ENCODE measurements at places on chromosomes 12 and 14. TPM values are rescaled to one million over a fixed set of nuclear protein-coding genes. Genes with fewer than 3 reads are reported as not detected.

DNA sequence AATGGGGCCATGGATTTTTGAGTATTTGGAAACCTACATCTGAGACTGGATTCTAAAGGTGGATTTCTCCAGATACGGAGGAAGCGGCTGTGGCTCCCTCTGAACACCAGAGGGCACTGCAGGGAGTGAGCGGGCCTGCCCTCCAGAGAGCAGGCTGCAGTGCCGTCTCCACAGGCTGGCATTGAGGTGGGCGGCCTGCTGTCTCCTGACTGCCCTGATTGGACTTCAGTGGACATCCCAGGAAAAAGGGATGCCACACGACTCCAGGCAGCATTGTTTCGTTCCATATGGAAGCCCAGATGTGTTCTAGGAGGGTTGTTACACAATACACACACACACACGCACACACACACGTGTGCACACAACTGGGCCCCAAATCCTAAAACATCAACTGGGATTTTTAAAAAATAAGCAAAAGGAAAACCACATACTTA lies 20.9 kb upstream of the ANO2 start:
- no peaks in the 10 kb centered on the region for H3K4me1 ChIP-seq
- DNase-seq: peak; percentile 74
- no peak overlapping the region for H3K27ac ChIP-seq
- peaks cover 33% of the 10 kb centered on the region for H3K27me3 ChIP-seq
- no peaks in the 10 kb centered on the region for H3K36me3 ChIP-seq

- H3K27ac ChIP-seq: no peak overlapping the region
- H3K4me1 ChIP-seq: peaks cover 2% of the 10 kb centered on the region
- no peaks in the 10 kb centered on the region for H3K36me3 ChIP-seq
- H3K4me3 ChIP-seq: no peak overlapping the region
- no peak for DNase-seq
- H3K27me3 ChIP-seq: no peaks in the 10 kb centered on the region
Observed at GRCh38 chr12:40137252-40137651, 31.4 kb upstream of the SLC2A13 start.

GRCh38 chr14:68807987-68808386 lies 15.1 kb upstream of the ZFP36L1 start:
- no peak overlapping the region for H3K4me3 ChIP-seq
- peak overlapping the region; percentile 90 for H3K27ac ChIP-seq
- no peak for DNase-seq
- H3K4me1 ChIP-seq: peaks cover 30% of the 10 kb centered on the region

- no peaks in the 10 kb centered on the region for H3K27me3 ChIP-seq
- H3K4me1 ChIP-seq: peaks cover 34% of the 10 kb centered on the region
- DNase-seq: no peak
- no peak overlapping the region for H3K4me3 ChIP-seq
- H3K27ac ChIP-seq: no peak overlapping the region
- H3K36me3 ChIP-seq: peaks cover 17% of the 10 kb centered on the region
Observed at GRCh38 chr14:71119075-71119474, 211.8 kb downstream of the PCNX1 start.

- H3K27me3 ChIP-seq: no peaks in the 10 kb centered on the region
- H3K4me1 ChIP-seq: peaks cover 36% of the 10 kb centered on the region
- no peak overlapping the region for H3K4me3 ChIP-seq
- no peaks in the 10 kb centered on the region for H3K36me3 ChIP-seq
- peak overlapping the region; percentile 86 for H3K27ac ChIP-seq
Observed at GRCh38 chr12:115354007-115354890, 670.3 kb upstream of the TBX3 start.

- H3K27ac ChIP-seq: no peak overlapping the region
- no peaks in the 10 kb centered on the region for H3K4me1 ChIP-seq
Observed at GRCh38 chr12:106919910-106920544, 35.7 kb upstream of the TMEM263 start.

DNA sequence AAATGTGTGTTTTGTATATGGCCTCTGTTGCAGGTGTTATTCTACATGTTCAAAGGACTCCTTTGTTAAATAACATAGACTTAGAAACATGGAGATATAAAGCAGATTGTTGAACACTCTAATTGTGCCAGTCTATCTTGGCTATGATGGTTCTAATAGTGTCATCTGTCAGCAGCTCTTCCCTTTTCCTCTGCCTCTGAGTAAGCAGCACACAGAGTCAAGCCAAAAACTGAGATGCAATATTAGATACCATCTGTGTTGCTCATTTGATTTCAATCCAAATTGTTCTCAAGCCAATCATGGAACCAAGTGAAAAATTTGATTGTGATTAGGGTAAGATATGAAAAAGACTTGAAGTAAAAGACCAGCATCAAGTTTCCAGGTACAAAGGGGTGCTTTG lies 871.1 kb upstream of the MGAT4C start:
- DNase-seq: no peak
- H3K4me1 ChIP-seq: no peaks in the 10 kb centered on the region
- no peaks in the 10 kb centered on the region for H3K27me3 ChIP-seq
- no peaks in the 10 kb centered on the region for H3K36me3 ChIP-seq
- no peak overlapping the region for H3K27ac ChIP-seq

CFAP54 gene
- total RNA-seq: 0.80 TPM

PMCH gene
- not detected for total RNA-seq

ANO2 gene
- total RNA-seq: 7.6 TPM

CRIP1 gene
- total RNA-seq: 17.1 TPM

MAP4K5 gene
- total RNA-seq: 80.9 TPM

PLA2G1B gene
- not detected for total RNA-seq

VRTN gene
- total RNA-seq: not detected
